CD4-positive, alpha-beta T cell treated with Interferon gamma for 1 hour (primary cell): ENCODE measurements at places on chromosomes 5 and 9.

GRCh38 chr5:160493806-160494338, 72.2 kb downstream of the PTTG1 start:
- DNase-seq = no peak

DNA sequence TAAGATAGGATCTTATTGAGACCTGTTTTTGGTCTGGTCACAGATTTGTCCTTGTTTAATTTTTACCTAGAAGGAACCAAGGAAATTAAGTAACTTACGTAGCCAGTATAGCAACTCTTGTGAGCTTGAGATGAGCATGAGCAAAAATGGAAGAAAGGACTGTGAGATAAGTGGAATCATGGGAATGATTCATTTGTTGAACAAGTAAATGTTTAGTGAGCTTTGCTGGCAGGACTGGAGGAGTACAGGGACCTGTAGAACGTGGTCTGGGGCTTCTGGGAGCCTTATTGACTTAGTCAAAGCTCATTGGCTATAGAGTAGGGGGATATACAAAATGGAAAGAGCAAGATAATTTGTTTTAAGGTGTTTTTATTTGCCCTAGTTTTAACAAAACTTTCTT, 3.0 kb downstream of the RAD23B start:
- DNase-seq = no peak

- DNase-seq = no peak
Observed at GRCh38 chr9:133569891-133570690, 35.6 kb downstream of the ADAMTSL2 start.

- no peak for DNase-seq
Observed at GRCh38 chr5:132896685-132897084, 23.2 kb downstream of the LEAP2 start.

DNA sequence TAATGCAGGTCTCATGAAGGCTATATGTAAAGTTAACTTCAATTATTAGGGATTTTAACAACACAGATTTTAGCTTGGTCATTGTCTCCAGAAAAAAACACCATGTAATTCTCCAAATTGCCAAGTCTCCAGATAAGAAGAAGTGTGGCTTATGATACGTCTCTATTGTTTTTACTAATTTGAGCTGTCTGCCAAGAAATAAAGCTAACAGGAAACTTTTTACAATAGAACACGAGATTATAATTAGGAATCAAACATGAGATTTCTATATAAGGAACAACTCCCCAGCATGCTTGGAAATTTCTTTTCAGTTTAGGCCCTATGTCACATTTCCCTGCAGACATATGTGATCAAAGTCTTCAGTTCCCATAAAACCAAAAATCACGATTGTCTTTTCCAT, 142.7 kb downstream of the MCTP1 start:
- no peak for DNase-seq

- no peak for DNase-seq
Observed at GRCh38 chr5:17976404-17976803, 342.1 kb downstream of the TAF11L14 start.

DNA sequence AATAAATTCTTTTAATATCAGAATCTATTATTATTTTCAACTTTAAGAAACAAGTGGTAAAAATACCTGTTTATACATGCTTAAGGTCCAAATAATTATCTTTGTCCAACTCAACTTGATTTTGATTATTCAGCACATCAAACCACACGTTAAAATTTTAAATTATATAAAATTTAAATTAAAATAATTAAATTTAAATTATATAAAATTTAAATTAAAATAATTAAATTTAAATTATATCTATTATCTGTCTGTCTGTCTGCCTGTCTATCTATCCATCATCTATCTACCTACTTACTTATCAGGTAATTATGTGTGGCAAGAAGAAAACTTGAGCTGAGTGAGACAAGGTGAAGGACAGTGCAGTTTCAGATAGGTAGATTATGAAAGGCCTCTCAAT, 605.3 kb upstream of the RIOK2 start:
- DNase-seq = no peak

DNA sequence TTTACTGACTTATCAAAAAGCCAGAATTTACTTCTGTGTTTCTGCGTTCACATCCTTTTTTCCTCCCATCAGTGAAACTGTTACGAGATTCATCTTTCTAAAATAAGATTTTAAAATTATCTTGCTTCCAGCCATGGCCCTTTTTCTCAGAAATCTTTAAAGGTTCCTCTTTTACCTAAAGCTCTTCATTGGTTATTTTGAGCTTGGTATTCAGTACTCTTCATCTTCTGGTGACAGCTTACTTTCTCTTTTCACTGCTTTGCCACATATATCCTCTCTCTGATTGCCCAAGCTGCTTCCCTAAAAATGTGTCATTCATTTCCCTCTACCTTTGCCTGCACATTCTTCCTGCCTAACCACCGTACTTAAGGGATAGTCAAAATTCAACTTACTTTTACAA, 32.3 kb downstream of the TGFBR1 start:
- DNase-seq = no peak
